ENCODE measurements at places on chromosomes 12 and 14. TPM values are rescaled to one million over a fixed set of nuclear protein-coding genes. Genes with fewer than 3 reads are reported as not detected.

GRCh38 chr14:55752580-55753390, 172.8 kb downstream of the KTN1 start:
- no peak for DNase-seq

DNA sequence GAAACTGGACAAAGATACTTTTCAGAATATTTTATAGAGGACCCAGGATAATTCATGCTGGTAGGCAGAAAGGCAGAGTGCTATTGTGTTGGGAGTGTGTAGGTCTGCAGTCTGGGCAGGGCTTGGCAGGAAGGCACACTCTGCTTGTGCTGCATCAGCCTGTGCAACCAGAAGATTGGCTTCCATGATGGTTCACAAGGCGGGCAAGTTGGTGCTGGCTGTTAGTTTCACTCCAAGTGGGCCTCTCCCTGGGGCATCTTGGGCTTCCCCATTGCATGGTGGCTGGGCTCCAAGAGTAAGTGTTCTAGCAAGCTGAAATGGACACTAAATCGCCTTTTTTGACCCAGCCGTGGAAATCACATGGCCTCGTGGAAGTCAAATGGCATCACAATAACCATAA, 1.8 kb upstream of the UBE2N start:
- no peak for DNase-seq

GRCh38 chr14:103456167-103456835, 66.3 kb downstream of the CKB start:
- DNase-seq, result no peak

DNA sequence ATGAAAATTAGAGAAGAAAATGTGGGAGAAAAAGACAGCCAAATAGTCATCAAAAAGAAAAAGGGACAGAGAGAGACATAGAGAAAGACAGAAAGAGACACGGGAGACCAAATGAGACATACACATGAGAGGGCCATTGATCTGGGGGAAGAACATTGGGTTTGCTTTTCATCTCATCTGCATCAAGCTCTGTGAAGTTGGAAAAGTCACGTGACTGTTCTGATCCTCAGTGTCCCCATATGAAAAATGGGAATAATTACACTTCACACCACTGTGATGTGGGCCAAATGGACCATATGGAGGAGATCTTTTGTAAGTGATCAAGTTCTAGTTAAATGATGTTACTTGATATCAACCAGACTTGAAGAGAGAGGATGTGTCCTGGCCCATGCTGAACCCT, 147.1 kb upstream of the NRXN3 start:
- no peak for DNase-seq

GRCh38 chr14:44449680-44450079, 57.4 kb downstream of the FSCB start:
- DNase-seq, result no peak

DNA sequence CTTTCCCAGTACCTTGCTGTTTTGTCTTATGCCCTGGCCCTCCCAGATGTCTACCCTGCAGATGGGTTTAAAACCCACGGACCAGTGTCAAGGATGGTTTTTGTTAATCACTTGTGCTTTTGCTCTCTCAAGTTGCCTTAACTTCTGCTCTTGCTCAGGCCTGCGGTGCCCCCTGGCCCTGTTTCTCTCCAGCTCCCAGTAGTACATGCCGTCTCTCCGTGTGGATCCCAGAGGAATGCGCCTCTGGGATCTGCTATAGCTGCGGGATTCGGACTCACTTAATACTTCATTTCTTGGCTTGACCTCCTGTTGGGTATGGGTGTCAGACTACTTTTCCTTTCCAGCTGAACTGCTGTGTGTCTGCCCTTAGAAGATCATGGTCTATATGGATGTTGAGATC, 14.5 kb downstream of the PLEKHG3 start:
- DNase-seq, result no peak

DNA sequence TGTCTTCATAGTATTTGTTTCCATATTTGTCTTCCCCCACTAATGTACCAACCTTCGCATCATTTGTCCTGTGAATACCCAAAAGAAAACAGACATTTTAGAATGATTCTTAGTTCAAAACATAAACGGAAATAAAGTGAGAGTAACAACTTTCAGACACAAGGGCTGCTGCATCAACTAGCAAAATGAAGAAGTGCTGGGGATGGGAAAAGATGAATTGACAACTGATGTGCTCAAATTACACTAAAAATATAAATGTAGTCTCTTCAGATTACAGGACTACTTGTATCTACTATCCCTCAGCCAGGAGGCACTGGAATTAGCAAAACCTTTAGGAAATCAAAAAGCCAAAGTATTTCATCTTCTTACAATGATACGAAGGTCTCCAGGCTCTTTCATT, 743 bp downstream of the NDUFA12 start:
- no peak for DNase-seq

- DNase-seq, result no peak
These were observed 46.3 kb downstream of the CCNK start for GRCh38 chr14:99527427-99528076.

DNA sequence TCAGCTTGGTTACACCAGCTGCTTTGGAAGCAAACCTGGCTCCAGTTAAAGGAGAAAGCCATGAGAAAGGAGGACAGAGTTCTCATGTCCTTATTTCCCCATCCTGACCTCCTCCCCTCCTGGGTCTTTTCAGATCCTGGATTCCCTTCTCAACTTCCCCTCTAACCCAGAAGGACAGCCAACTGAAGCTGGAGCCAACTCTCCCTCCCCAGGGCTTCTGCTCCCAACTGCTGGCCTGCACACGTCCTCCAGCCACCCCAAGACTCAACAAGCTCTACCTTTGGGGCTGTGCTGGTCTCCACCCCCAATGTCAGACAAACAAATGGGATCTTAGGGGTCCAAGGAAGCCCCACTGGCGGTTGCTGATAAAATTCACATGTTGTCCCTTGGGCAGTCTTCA, 651.1 kb upstream of the TBX3 start:
- no peak for DNase-seq

DNA sequence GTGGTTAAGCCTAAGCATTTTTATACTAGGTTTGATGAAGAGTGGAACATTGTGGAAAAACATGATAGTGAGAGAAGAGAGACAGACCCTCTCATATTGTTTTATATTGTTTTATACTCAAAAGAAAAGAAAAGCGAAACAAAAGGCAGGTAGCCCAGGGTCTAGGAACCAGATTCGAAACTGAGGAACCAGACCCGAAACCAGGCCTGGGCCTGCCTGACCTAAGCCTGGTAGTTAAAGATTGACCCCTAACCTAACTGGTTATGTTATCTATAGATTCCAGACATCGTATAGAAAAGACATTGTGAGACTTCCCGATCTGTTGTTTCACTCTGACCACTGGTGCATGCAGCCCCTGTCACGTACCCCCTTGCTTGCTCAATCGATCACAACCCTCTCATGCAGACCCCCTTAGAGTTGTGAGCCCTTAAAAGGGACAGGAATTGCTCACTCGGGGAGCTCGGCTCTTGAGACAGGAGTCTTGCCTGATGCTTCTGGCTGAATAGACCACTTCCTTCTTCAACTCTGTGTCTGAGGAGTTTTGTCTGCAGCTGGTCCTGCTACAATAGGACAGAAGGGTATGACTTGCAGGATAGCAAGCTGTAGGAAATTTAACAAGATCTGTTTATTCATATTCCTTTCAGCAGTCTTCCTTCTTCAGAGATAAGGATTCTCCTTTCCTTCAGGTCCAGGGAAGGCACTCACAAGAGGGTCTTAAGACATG, 147.1 kb upstream of the PLEKHA5 start:
- DNase-seq, result no peak

DNA sequence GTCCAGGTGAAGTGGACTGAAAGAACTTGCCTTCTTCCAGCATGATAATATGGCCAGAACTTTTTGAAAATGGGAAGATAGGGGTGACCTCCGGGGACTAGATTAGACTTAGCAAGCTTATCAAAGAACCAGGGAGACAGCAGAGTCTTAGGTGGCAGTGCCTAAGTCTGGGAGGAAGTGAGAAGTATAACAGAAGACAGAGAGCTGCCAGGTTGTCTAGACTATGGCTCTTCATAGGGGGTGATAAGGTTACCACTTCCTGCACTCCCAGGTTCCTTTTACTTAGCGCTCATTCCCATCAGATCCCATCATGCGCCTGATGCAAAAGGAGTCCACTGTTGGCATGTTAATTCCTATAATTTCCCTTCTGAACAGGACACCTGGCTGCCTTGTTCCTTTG, 69.9 kb downstream of the PLXNC1 start:
- DNase-seq, result no peak

DNA sequence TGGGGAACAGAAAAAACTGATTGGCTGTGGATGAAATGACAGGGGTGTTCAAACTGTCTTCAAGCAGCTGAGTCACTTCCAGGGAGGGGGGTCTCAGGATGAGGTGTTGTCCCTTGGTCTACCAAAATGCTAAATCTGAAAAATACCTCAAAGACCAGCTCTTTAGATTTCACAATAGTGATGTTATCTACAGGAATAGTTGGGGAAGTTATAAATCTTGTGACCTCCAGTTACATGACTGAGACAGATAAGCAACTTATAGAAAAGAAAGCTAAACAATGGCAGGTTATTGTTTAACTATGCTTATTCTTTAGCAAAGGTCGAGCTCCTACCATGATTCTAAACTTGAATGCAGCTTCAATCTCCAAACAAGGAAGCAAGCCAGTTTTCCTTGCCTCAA, 125.4 kb downstream of the SYT10 start:
- no peak for DNase-seq

DNA sequence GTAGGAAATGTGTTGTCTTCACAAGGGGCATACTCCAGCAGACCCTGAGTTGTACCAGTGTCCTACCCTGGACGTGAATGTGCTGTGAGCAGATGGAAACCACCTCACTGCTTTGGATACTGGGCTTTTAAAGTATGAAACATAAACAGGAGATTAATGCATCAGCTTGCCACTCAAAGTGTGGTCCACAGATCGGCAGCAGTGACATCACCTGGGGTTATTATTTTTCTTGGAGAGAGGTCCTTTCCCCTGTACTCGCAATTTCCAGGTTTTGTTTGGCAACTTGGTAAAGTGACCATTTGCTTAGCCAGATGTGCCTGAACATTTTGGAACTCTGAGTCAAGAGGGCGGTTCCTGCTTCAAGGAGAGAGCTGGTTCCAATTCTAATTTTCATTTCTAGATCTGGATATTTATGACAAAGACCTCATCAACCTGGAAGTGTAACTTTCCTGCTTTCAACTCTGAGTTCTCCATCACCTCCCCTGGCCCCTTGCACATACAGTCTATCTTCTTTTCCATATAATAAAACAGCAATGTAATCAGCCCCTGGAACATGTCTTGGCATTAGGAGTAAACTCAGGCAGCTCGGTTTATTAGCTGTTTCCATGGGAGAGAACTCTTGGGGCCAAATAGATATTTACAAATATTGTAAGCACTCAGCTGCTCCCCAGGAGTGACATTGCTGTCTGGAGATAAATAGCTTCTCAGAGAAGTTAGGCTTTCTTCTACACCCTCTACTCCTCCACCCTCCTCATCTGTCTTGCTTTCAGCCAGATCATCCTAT, 237.0 kb upstream of the TBX3 start:
- DNase-seq, result no peak

DNA sequence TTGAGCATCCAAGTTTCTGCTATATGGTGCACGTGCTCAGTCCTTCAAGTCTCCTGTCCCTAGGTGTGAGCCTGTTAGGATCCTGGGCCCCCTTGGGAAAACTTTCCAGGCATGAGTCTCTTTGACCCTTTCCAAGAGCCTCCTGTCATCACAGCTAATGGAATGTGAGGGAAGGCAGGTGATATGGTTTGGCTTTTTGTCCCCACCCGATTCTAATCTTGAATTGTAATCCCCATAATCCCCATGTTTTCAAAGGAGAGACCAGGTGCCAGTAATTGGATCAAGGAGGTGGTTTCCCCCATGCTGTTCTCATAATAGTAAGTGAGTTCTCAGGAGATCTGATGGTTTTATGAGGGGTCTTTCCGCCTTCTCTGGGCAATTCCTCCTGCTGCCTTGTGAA, 265.5 kb downstream of the ATP23 start:
- no peak for DNase-seq

DNA sequence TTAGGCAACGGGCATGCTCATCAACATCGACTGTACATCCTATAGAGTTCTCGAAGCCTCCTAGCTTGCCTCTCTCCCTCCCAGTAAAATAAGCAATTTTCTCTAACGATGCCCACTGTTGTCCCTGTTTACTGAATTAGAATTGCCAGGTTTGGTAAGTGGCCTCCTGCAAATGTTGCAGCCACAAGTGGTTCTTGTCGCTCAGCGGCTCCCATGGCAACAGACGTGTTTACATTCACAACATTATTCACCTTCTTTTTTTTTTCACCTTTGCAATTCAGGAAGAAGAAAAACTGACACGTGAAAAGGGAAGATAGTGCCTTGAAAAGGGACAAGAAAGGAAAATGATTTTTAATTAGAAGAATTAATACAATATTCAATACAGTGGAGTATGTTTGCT, 100.9 kb upstream of the PKP2 start:
- no peak for DNase-seq

GRCh38 chr12:18898470-18898869, 160.6 kb downstream of the CAPZA3 start:
- no peak for DNase-seq

DNA sequence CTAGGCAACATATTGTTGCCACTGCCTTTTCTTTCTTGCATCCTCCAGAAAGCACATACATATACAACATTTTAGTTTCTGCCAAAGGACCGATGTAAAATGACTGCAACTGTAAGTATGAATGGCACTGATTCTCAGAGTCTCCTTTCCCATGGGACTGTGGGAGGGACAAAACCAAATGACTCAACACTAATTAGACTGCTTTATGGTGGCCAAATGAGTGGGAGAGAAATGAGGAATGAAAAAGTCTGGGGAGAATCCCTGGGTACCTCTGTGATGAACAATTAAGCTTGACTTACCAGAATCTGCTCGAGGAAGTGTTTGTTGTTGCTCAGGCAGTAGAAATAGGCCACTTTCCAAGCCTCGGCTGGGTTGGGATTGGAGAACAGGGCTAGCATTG, 10.1 kb downstream of the ZFYVE26 start:
- no peak for DNase-seq

DNA sequence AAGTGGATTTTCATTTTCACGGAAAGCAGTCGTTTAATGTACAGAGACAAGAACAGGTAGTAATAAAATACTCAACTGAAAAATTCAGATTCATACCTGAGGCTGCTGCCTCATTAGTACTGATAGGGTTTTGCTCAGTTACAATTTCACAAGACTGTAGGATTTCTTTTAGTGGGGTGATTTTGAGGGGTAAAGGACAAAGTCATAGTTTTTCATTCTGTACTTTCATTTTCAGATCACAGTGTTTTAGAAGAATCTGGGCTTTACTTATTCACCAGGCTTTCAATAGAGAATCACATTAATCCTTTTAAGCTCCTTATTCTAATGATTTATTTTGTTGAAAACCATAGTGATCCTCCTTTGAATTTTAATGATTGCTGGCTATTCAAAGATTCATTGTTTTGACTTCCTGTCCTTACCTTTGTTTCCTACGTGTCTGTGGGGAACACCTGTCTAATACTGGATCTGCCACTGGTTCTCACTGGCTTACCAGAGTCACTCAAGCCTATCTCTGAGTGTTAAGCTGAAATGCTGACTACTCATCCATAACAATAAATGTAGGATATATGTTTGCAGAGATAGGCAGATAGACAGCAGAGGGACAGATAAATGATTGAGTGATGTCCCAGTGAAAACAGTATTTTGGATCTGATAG, 243.8 kb upstream of the NPAS3 start:
- no peak for DNase-seq

The NID2 gene
- total RNA-seq, result 0.29 TPM

The CYP27B1 gene
- total RNA-seq, result 2.6 TPM

The CD9 gene
- total RNA-seq, result 11.6 TPM

The RILPL2 gene
- 4.7 TPM for total RNA-seq

The ACOT6 gene
- total RNA-seq, result not detected

The FAM186B gene
- total RNA-seq, result 0.18 TPM

The NT5DC3 gene
- 3.1 TPM for total RNA-seq

The ANKRD33 gene
- total RNA-seq, result not detected

The DENND5B gene
- 0.16 TPM for total RNA-seq

Measured in activated CD8-positive, alpha-beta T cell treated with anti-CD3 and anti-CD28 coated beads, Interleukin-2, amount 10 ng/mL, durations not matched to agents 7 days and 5 days (primary cell).